Left kidney (tissue), 8 donors: ENCODE measurements at places on chromosomes 6 and 20. TPM values are rescaled to one million over a fixed set of nuclear protein-coding genes. Genes with fewer than 3 reads are reported as not detected.

DNA sequence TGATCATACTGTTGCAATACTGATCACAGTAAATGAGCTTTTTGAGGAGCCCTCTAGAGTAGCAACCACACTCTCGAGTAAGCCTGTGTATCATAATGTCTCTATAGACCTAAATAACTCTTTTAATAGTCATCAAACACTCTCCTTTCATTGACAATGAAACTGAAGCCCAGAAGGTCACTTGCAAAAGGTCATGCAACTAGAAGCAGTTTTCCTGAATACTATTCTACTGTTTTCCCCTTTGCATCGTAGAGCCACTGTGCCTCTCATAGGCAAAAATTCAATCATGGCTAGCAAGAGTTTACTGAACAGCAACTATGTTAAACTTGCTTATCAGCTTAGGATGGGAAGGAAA is 105.3 kb downstream of the HIVEP2 start:
- no peak for DNase-seq

- DNase-seq: no peak
Observed at GRCh38 chr6:90403489-90404381, 107.1 kb upstream of the BACH2 start.

DNA sequence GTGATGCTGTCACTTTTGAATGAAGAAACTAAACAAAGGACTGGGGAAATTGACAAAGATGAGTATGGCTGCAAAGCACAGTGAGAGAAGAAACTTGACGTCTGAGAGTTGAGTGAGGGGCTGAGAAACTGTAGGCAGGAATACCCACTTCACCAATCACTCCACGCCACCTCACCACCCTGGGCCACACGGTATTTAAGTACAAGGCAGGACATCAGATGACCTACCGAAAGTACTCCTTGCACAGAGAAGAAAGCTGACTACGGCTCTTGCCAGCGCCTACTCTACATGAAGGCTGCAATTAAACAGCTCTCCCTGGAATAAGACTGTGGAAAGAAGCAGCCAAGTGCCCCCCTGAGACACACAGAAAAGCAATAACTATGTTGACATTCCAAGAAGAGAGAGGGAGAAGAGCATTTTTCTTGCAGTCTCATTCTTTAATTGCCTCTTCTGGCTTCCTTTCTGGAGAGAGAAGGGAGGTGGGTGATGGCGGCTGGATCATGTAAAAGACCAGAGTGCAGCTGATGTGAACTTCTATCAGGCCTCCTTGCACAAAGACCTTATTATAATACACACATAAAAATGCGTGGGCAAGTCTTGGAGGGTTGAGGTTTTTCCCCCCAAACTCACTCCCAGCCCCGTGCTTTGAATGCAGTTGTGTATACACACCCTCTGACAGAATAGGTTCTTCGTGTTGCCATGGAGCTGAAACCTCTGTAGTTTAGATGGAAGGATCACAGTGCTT is 44.6 kb downstream of the HIVEP2 start:
- no peak for DNase-seq

- DNase-seq: no peak
Observed at GRCh38 chr6:81063891-81064290, 688.6 kb downstream of the TENT5A start.

DNA sequence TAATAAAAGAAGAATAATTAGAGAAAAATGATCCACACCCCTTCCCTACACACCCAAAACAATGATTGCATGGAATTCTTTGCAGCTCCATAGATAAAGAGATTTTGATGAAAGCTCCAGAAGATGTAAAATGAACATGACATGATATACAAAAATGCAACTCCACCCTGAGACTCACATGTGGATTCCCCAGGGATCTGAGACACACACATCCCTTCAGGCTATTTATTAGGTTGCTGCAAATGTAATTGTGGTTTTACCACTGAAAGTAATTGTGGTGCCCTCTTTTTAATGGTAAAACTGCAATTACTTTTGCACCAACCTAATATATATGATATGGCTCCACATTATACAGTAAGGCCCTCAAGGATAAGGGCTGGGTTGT is 40.4 kb upstream of the TBC1D7 start:
- no peak for DNase-seq

The SAPCD1 gene
- polyA plus RNA-seq: 16.0 TPM

- DNase-seq: no peak
Observed at GRCh38 chr20:23097636-23098580, 11.8 kb upstream of the CD93 start.

DNA sequence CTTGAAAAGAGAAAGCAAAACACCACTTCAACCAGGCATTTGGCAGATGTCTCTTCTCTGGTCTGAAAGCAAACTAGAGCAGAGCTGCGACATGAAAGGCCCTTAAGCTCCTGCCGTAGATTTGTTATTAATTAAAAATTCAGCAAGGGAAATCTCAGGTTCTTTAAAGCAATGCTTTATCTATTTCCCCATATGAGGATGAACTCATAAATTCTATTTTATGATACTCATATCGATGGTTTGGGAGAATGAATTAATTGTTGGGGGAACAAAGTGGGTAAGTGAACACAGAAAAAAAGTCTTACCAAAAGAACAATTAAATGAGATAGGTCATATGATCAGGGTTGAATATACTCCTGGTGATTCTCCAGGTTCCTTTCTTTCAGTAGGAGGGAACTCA is 464.7 kb upstream of the SLC35B3 start:
- DNase-seq: no peak

DNA sequence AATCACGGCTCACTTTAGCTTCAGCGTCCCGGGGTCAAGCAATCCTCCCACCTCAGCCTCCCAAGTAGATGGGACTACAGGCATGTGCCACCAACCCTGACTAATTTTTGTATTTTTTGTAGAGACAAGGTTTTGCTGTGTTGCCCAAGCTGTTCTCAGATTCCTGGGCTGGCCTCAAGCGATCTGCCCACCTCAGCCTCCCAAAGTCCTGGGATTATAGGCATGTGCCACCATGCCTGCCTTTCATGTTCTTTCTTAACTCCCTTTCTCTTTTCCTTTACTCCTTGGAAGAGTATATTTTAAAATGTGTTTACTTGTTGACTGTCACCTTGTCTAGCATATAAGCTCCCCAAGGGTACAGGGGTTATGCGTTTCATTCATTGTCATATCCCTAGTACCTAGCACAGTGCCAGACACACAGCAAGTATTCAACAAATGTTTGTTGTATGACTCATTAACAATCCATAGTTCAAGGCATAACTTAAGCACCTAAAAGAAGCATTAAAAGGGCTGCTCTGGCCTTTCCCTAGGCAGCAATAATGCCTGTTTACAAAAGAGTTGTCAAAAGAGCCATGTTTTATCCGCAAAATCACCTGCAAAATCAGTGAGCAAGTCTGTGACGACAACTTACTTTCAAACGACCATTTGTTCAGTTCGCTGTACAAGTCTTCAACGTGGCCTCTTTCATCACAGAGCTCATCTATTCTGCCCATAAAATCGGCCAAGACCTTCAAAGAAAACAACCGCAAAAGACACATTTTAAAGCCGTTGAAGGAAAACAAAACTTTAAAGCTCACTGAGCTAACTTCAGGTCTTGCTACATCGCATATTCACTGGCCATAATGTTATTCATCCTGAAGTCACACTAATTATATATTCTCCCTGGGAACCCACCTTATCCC is 4.6 kb downstream of the CYP24A1 start:
- DNase-seq: no peak

The MAK gene
- 3.3 TPM for polyA plus RNA-seq

- DNase-seq: no peak
Observed at GRCh38 chr6:74879234-74879633, 326.6 kb downstream of the COL12A1 start.

The MLIP gene
- 0.30 TPM for polyA plus RNA-seq

DNA sequence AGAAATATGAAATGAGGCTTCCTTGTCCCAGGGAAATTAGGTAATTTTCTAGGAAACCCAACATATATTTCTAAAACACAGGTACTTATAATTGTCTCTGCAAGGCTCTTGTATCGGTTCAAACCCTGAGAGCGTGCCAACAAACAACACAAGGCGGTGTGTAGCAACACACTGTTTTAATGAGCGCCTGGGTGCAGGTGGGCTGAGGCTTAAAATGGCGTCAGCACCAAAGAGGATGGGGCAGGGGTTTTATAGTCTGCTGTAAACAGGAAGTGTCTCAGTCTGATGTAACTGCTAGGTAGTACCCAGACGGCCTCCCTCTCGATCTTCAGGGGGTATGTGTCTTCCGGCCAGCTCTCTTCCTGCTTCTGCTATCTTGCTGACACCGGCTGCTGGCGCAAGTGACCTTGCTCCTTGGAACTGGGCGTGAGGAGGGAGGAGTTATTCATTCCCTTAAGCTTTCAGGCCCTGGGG is 69.7 kb downstream of the EPB41L2 start:
- no peak for DNase-seq
